ENCODE measurements at places on chromosomes 5 and 9.

GRCh38 chr5:110973510-110973909 lies 98.0 kb upstream of the TSLP start:
- no peak for DNase-seq

DNA sequence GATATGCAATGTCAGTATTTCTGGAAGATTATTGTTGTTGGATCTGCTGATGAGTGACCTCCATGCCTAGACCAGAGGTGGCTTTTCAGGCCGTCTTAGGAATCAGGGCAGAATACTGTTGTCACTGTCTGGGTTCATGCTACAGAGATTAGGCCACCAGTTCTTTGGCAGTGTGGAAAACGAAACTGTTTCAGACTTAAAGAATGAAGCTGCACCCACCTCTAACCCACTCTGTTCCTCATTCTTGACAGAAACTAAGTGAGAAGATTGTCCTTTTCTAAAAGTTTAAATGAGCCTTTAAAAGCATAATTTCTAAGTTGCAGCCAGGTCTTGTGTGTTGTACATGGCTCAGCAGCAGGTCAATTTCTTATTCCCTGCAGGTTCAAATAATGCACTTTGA lies 444.3 kb downstream of the ENC1 start:
- DNase-seq = no peak

GRCh38 chr9:20012232-20012631 lies 223.4 kb upstream of the SLC24A2 start:
- DNase-seq = no peak

DNA sequence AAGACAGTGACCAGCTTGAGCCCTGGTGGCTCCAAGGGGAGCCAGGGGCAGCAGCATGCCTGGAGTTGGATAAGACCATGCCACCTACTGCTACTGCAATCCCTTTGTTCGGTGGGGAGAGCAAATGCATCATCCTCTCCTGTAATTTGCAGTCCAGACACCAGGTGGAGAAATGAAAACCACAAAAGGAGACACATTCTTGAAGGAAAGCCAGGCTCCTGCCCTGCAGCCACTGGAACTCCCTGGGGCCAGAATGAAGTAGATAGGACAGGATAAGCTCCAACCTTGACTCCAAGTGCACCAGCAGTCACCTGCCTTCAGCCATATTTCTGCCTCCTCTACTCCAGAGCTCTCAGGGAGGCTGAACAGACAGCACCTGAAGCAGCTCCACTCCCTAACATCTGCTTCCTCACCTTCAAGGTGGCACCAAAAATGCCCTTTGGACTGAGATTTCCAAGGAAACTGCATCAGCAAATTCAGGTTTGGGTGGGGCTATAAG lies 65.1 kb upstream of the IQGAP2 start:
- no peak for DNase-seq

GRCh38 chr5:74540622-74541021 lies 99.9 kb downstream of the ENC1 start:
- DNase-seq = no peak

GRCh38 chr5:137129886-137130680 lies 369.0 kb downstream of the SPOCK1 start:
- no peak for DNase-seq

- DNase-seq = no peak
Observed at GRCh38 chr5:14859980-14860379, 11.6 kb downstream of the ANKH start.

GRCh38 chr5:68343421-68343826 lies 127.9 kb downstream of the PIK3R1 start:
- DNase-seq = no peak

GRCh38 chr9:127201071-127201541 lies 63.5 kb upstream of the GARNL3 start:
- DNase-seq = no peak

- DNase-seq = peak; percentile 7
Observed at GRCh38 chr5:55062039-55062779, 38.2 kb downstream of the GZMK start.

GRCh38 chr5:88667496-88668201 lies 215.3 kb downstream of the MEF2C start:
- DNase-seq = no peak

- DNase-seq = no peak
Observed at GRCh38 chr9:34650816-34651215, 1.2 kb upstream of the IL11RA start.

Measured in activated CD8-positive, alpha-beta memory T cell treated with anti-CD3 and anti-CD28 coated beads for 1 hour (primary cell).